ENCODE measurements at places on chromosomes 6 and 20.

- no peak for DNase-seq
Observed at GRCh38 chr20:63555661-63556381, 1.9 kb downstream of the FNDC11 start.

DNA sequence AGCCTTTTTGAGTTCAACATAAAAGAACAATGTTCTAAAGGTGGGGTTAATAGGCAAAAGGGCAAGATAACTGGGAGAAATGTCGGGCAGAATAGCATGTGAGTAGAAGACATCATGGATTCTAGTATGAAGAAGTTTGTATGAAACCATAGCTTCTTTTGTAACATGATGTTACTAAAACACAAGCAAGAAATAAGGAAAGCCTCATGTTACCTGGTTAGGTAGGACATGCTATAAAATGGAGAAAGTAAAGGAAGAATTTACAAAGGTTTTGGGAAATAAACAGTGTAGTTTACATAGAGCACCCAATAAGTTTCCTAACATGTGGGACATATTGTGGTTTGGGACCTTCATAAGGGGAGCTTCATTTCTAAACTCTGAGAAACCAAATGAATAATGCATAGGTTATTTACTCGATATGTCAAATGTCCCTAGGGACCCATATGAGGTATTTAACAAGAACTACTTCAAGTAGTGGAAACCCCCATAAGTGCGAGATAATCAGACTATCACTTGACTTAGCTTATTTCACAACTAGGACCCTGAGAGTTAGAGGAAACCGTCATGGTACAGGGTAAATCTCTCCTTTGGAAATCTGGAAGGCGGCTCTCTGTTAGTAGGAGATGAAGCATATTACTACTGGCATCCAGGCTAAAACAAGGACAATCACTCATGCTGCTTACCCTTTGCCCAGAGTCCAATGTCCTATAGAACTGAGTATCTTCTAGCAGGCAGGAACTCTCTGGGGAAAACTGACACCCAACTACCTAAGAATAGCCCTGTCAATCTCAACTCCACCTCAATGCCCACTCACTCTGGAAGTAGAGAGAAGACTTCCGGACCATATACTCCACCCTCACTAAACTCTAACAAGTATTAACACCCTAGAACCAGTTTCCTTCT lies 57.5 kb downstream of the ILRUN start:
- no peak for DNase-seq

GRCh38 chr20:40868551-40869217 lies 159.9 kb upstream of the TOP1 start:
- DNase-seq = peak; percentile 17

DNA sequence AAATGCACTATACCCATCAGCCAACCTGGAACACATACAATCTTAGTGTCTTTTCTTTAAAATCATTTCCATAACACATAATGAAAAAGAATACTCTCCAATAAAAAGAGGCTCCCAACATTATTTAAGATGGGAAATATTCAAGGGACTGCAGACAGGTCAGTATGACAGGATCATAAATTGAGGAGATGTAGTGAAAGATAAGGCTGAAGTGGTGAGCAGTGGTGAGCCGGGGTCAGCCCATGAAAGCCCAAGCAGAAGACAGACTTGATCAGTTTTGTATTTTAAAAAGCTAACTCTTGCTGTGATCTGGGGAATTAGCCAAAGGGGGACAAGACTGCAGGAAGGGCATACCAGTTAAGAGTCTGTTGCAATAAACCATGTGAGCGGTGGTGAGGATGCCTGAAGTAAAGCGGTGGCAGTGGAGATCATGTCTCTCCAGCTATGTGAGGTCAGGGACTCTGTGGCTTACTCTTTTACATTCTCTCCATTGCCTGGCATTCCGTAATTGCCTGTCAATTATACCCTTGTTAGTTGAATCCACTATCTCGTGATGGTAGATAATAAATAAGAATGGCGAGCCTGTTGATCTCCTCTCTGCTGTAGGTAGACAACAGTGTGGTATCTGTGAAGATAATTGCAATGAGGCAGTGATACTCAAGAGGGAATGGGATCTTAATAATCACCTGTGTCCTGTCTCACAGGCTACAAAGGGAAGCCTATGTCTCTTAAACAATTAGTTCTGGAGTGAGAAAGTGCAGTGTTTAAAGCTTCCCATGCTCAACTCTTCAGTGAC lies 97.4 kb downstream of the FILIP1 start:
- DNase-seq = no peak

DNA sequence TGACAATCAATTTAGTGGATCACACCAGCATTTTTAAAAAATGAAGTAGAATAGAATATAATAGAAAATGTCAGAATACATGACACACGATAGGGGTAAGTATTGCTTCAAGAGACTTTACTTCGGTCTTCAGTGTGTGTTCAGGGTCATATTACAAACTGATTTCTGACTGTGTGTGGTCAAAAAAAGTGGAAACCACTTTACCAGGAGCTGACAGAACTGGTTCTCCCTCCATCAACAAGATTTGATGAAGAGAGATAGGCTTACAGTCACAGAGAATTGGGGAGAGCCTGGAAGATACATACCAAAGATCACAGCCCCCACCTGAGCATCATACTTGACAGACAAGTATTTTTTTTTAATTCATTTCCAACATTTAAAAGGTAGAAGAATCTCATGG lies 21.7 kb downstream of the ARMC2 start:
- no peak for DNase-seq

- peak; percentile 5 for DNase-seq
Observed at GRCh38 chr6:154874773-154875592, 120.1 kb upstream of the TIAM2 start.

DNA sequence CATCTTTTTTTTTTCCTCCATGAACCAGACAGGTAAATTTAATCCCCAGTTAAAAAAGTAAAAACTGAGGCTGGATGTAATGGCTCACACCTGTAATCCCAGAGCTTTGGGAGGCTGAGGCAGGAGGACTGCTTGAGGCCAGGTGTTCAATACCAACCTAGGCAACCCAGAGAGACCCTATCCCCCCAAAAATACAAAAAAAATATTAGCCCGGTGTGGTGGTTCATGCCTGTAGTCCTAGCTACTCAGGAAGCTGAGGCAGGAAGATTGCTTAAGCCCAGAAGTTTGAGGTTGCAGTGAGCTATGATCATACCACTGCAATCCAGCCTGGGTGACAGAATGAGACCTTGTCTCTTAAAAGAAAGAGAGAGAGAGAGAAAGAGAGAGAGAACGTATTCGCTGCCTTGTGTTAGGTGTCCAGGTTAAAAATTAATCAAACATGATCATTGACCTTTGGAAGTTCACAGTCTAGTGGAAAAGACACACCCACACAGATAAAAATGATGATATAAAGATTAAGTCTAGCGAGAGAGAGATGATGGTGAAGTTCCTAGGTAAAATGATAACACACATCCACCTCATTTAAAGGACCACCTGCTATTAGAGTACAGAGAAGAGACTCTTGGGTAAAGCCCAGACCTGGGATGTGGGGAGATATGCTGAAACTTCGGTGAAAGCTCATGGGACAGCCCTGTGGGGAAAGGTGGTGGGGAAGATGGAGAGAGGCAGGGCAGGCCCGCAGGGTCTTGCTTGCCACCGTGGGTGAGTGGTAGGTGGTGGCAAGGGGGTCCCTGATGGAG lies 4.8 kb upstream of the NHSL1 start:
- no peak for DNase-seq

GRCh38 chr6:140009286-140009685 lies 634.8 kb upstream of the CITED2 start:
- no peak for DNase-seq

DNA sequence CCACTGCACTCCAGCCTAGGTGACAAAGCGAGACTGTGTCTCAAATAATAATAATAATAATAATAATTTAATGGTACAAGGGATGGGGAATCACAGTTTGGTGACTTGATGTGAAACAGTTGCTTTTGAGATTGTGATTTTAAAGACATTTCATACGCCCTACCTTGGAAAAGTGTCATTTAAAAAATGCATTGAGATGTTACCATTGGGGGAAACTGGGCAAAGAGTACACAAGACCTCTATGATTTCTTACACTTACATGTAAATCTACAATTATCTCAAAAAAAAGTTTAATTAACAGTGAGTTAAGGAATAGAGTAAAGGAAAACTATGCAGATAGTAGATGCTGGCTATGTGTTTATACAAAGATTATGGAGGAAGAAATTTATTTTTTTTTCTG lies 22.3 kb downstream of the ADTRP start:
- no peak for DNase-seq

GRCh38 chr20:32605167-32605656 lies 20.1 kb upstream of the NOL4L start:
- no peak for DNase-seq

Data from cerebellum (tissue), 4 donors.